SW480 (cell line): ENCODE measurements at places on chromosomes 11 and 22.

DNA sequence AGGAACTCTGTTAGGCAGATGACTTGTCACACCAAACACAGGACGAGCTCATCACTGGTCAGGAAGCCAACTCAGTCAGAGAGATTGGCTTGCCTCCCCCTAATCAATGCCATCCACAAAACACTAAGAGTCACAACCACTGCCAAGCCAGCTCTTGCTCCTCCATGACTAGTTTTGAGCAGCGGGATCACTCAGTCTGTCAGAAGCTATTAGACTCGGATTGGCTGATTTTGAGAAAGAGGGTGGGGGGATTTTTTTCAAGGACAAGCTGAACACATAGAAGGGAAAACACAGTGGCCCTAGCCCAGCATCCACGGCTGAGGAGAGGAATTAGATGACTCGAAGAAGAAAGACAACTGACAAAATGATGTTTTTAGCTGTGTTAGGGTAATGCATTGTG is 55.9 kb downstream of the SEZ6L start:
- DNase-seq = no peak

GRCh38 chr11:128941573-128942271 is 949 bp downstream of the TP53AIP1 start:
- DNase-seq = no peak

GRCh38 chr11:91796999-91797398 is 427.6 kb upstream of the FAT3 start:
- peak; percentile 8 for DNase-seq

DNA sequence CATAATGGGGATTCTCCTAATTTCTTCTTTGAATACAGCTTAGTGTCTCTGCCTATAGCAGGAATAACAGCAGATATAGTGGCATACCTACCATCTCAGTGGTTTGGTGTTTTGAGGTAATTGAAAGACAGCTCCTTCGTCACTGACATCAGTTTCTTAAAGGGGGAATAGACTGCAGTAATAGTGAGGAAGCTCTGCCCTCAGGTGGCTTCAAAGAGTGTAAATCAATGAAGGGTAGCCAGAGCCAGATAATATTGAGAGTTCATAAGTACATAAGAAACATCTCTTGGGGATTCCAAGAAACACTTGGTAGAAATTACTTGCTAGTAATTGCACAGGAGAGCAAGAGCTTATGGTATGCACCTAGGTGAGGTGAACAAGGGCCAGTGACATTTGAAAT is 4.4 kb downstream of the OR6M1 start:
- no peak for DNase-seq

DNA sequence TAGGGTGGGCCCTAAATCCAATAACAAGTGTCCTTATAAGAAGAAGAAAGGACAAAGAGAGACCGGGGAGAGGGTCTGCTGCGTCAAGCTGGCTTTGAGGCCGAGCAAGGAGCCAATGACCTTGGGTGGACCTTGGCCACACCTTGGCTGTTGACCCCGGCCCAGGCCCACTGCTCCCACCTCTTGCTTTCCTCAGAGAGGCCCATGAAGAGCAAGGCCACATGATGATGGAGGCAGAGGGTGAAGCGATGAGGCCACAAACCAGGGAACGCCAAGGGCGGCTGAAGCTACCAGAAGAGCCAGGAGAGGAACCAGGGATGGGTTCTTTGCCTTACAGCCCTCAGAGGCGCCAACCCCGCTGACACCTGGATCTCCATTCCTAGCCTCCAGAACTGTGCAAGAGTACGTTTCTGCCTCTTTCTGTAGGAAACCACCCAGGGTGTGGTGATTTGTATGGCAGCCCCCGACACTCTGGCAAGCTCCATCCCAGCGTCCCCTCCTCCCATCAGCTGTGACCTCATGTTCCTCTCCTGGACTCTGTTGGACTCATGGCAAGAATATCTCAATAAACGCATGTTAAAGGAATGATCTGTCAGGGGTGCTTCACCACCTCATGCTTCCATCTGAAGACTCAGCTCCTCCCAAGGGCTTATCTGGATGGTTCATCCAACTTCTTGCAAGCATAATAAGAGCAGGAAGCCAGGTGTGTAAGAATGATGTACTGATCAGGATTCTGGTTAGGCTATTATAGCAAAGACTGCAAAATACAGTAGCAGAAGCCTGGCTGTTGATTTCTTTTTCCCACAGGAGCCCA is 41.6 kb upstream of the LINC01488 start:
- no peak for DNase-seq

- DNase-seq = no peak
These were observed 8.4 kb downstream of the LIF start for GRCh38 chr22:30238136-30238535.

DNA sequence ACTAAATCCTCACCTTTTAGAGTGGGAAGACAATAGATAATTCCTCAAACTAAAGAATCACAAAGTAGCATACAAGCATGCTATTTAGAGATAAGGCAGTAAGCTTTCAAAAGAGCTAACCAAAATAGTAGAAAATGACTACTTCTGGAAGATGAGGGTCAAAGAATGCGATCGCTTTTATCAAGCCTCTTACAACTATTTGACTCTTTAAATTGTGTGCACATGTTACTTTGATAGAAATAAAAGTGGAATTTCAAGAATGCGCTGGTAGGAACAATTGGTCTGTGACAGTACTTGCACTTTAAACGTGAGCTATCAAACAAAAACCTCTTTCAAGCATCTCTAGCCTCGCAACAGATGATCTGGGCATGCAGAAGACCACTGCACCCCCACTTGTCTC is 97.3 kb downstream of the COMMD9 start:
- DNase-seq = no peak

- DNase-seq = no peak
These were observed 7.1 kb downstream of the EWSR1 start for GRCh38 chr22:29275167-29275566.

- DNase-seq = no peak
These were observed 34.7 kb upstream of the MYH9 start for GRCh38 chr22:36422287-36423014.

- DNase-seq = peak; percentile 82
These were observed 27.4 kb upstream of the MALAT1 start for GRCh38 chr11:65471447-65471891.

- DNase-seq = peak; percentile 40
These were observed 288.8 kb downstream of the CASP12 start for GRCh38 chr11:104609311-104610085.

DNA sequence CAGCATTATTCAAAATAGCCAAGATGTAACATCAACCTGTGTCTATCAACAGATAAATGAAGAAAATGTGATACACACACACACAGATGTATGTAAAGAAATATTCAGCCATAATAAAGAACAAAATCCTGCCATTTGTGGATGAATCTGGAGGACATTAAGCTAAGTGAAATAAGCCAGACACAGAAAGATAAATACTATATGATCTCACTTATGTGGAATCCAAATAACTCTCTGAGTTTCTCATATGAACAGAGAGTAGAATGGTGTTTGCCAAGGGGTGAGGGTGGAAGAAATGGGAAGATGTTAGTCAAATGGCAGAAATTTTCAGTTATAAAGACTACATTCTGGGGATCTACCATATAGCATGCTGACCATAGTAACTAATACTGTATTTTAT is 224.2 kb downstream of the GUCY1A2 start:
- no peak for DNase-seq

GRCh38 chr22:26905640-26906039 is 248.3 kb downstream of the MIAT start:
- no peak for DNase-seq
